PC-3 (cell line): ENCODE measurements at places on chromosomes 6 and 20. TPM values are rescaled to one million over a fixed set of nuclear protein-coding genes. Genes with fewer than 3 reads are reported as not detected.

The FILIP1 gene
- total RNA-seq, result not detected in 2 replicates

- DNase-seq, result no peak
These were observed 170.0 kb upstream of the AGPAT4 start for GRCh38 chr6:161443848-161444247.

GRCh38 chr6:137240168-137240567 lies 21.0 kb upstream of the IFNGR1 start:
- DNase-seq, result no peak

The THBS2 gene
- 0.52 TPM in 1 of 2 replicates, not detected in the other for total RNA-seq

GRCh38 chr6:51619042-51619799 lies 468.2 kb downstream of the PKHD1 start:
- no peak for DNase-seq

The RAET1E gene
- total RNA-seq, result 0.40 and 1.7 TPM in 2 replicates

GRCh38 chr6:51830666-51831065 lies 256.7 kb downstream of the PKHD1 start:
- DNase-seq, result peak; percentile 73

- DNase-seq, result no peak
These were observed 24.3 kb downstream of the ARHGAP18 start for GRCh38 chr6:129685662-129686031.

DNA sequence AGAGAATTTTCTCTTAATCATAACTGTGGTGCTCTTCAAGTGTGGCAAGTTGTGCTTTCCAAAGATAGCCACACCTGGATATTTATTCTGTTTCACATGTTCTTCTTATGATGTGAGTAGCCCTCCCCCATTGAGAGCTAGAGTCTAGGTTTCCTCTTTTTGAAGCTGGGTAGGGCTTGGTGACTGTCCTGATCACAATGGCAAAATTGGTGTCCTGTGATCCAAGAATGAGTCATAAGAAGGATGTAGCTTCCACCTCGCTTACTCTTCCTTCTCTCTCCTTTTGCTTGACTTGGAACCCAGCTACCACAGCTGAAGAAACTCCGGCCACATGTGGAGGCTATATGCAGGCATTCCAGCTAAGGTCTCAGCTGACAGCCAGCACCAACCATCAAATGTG lies 7.4 kb upstream of the IGF2R start:
- DNase-seq, result peak; percentile 69

The PPP1R14C gene
- total RNA-seq, result 1.1 and 3.0 TPM in 2 replicates

- no peak for DNase-seq
These were observed 11.9 kb downstream of the ZNF335 start for GRCh38 chr20:45959956-45960630.

The FGD2 gene
- 0.35 and 0.44 TPM in 2 replicates for total RNA-seq

- DNase-seq, result no peak
These were observed 171.0 kb upstream of the CITED2 start for GRCh38 chr6:139545206-139546105.

The PERP gene
- 42.5 and 50.3 TPM in 2 replicates for total RNA-seq

The STMND1 gene
- total RNA-seq, result not detected in 2 replicates

The CYP39A1 gene
- total RNA-seq, result 0.66 and 1.2 TPM in 2 replicates
